Dermis blood vessel endothelial cell (primary cell): ENCODE measurements at places on chromosomes 6 and 20.

GRCh38 chr6:35469751-35470662 is 1.8 kb downstream of the RPL10A start:
- peak; percentile 25 for DNase-seq

DNA sequence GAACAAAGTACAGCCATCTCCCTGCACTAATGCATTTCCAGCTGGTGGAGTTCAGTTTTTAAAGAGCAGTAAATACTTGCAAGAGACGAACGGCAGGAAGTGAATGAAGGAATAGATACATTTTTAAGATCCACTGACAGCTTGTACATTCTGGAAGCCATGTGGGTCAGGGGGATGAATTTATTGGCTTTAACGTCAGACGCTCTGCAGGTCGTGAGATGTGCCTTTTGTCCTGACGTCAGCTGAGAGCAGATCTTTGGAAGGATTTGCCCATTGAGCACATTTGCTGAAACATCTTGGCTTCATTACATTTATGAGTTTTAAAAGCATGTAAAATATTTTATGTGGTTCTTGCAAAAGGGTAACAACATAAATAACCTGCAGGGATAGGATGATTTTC is 29.5 kb upstream of the SALL4 start:
- DNase-seq = no peak

DNA sequence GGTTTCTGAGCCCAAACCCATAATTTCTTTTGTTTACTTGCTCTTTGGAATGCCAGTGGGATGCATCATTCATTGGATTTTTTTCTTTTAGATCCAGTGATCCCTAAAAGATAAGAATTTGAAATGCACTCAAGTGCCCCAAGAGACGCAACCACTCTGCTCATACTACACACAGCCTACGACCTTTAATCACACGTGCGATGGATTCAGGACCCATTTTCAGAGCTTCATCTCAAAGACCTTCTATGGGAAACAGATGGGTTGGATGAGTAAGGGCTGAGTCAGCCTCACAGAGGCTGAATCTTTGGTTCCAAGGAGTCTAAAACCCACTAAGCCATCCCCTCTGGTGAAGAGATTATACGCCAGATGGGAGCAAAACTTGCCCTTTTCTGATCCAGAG is 265.5 kb upstream of the EXOC2 start:
- no peak for DNase-seq

GRCh38 chr20:50996901-50997865 is 25.7 kb downstream of the KCNG1 start:
- DNase-seq = peak; percentile 36

GRCh38 chr20:8094415-8094818 is 37.6 kb upstream of the PLCB1 start:
- DNase-seq = peak; percentile 81

- no peak for DNase-seq
Measured at GRCh38 chr6:56961151-56961550, 6.2 kb downstream of the BEND6 start.

DNA sequence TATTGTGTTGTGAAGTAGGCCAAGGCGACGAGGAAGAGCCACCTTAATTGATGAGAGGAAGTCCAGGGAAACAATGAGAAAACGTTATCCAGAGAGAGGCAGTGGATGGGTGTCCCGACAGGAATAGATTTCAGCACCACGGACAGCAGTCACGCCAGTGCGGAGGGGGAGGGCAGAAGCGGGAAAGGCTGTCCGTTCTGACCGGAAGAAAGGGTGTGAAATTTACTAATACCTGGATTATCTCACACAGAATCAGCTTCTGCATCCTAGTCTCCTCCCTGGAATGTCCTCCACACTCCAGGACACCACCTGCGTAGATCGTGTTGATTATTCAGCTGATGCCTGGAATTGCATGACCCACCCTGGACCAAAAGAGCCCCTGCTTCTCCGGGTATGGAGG is 7.4 kb upstream of the BPIFA3 start:
- peak; percentile 77 for DNase-seq

- no peak for DNase-seq
Measured at GRCh38 chr6:155872961-155873360, 417.3 kb upstream of the NOX3 start.

DNA sequence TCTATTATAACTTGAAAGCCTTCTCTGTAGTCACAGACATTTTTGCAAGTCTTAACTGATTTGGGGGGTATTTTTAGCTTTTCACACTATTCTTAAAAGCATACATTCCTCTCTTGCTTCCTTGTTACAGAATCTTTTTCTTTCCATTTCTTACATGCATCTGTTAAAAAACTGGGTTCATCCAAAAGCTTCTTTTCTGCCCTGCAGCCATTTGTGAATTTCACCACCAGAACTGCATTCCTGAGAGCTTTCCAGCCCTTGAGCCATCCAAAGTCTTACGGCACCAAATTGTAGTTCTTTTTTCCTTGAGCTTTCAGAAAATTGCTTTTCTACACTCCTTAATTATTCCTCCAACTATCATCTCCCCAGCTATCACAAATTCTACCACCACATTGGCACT is 19.7 kb upstream of the GSTA4 start:
- no peak for DNase-seq

GRCh38 chr6:164200071-164200470 is 785.6 kb downstream of the QKI start:
- DNase-seq = peak; percentile 4

GRCh38 chr6:48429610-48430009 is 318.6 kb upstream of the PTCHD4 start:
- no peak for DNase-seq

DNA sequence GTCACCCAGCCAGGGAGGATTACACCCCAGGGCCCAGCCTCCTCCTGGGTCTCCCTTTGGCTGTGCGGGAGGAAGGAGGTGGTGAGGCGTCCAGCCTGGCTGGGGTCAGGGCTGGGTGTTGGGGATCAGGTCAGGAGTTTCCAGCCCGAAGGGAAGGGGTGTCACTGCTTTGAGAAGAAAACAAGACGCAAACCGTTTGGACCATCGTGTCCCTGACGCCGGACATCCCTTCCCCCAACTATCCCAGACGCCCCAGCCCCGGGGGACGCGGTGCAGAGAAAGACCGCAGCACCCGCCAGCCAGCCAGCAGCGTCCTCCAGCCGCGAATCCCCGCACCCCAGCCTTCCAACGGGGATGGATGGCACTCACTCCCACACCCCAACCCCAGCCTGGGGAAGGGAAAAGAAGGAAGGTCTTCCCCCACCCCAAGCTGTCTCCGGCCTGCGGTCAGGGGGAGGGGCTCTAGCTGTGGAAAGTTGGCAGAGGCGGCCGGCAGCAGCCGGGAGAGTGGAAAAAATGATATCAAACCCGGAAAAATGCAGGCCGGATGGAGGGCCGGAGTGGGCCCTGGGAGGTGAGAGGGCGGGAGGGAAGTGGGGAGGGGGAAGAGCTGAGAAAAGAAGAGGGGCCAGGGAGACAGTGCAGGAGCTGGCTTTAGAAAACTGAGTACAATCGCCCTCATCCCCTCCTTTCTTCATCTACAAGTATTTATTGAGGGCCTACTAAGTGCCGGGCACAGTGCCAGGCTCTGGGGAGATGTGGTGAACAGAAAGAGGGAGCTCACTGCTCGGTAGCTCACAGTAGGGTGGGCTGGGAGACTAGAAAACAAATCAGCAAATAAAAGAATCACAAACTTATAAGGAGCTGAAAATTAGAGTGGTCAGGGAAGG is 10.6 kb downstream of the REM1 start:
- peak; percentile 70 for DNase-seq

DNA sequence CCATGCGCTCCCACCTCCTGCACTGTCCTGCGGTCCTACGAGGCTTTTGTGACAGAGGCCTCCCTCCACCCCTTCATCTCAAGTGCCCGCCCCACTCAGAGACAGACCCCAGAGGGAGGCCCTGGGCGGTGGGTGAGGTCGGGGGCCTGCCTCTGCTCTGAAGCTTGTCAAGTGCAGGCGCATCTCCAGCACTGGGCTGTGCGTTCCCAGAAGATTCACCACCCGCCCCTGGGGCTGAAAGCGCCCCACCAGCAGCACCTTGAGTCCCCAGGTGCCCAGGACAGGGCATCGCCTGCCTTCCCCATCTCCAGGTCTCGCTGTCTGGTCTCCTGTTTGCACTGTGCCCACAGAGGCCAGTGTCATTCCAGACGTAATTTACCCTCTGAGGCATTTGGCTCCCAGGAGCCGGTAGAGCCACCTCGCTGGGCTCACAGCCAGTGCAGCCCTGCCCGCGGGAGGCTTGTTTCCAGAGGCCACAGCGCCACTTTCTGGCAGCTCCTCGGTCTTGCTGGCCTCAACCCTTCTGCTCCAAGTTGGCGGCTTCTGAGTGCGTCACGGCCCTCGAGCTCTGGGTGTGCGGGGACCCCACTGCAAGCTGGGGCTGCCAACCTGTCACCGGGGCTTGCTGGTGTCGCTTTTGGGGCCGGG is 191.1 kb downstream of the TAF4 start:
- DNase-seq = peak; percentile 35

DNA sequence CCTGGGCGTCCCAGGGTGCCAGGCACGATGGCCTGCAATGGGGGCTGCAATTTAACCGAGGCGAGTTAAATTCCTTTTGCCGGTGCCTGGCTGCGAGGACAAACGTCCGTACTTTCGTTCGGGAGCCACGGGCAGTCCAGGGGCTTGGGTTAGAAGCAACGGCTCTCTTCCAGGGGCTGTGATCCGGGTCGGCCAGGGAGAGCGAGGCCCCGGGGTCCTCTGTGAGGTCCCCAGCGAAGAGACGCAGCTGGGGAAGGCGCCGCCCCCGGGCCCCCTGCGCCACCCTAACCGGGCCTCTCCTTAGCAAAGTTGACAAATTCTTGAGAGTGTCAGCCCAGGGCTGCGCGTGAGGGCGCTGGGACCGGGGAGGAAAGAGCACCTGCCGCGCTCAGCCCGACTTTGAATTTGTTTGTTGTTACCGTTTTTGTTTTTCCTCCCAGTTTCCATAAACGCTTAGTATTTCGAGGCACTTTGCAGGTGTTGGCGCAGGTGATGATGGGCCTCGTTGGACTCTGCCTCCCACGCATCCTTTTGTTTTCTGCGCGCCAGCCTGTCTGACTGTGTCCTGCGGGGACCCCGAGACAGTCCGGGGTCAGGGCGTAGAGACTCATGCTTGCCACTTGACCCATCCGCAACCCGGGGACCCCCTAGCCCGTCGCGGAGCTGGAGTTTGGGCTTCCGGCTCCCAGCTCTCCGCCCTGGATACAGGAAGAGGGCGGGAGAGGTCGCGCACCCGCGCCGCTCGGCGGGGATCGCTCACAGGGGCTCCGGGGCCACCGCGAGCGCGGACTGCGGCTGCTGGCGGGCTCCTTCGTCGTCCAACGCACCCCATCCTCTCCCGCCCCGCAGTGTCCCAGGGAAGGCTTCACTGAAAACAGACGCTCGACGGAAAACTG is 5.8 kb downstream of the OLIG3 start:
- no peak for DNase-seq

GRCh38 chr20:6877633-6878032 is 110.1 kb downstream of the BMP2 start:
- DNase-seq = no peak

DNA sequence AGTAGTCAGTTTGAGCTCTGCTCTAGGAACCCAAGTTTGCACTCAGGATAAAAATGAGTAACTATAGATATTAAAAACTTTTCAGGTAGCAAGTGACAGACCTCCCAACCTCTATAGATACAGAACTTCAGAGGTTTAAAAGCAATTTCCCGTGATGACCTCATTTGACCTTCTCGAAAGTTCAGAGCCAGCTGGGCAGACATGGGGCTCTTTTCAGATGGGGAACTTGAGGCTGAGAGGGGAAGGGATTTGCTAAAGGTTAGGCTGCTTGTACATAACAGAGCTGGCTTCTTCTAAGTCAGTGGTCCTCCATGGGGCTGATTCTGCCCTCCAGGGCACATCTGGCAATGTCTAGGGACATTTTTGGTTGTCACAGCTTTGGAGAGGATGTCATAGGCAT is 58.8 kb upstream of the ZNF831 start:
- DNase-seq = no peak

- peak; percentile 37 for DNase-seq
Measured at GRCh38 chr20:34948030-34948429, 7.6 kb downstream of the GSS start.

GRCh38 chr6:51200676-51201075 is 382.0 kb downstream of the TFAP2B start:
- DNase-seq = no peak

DNA sequence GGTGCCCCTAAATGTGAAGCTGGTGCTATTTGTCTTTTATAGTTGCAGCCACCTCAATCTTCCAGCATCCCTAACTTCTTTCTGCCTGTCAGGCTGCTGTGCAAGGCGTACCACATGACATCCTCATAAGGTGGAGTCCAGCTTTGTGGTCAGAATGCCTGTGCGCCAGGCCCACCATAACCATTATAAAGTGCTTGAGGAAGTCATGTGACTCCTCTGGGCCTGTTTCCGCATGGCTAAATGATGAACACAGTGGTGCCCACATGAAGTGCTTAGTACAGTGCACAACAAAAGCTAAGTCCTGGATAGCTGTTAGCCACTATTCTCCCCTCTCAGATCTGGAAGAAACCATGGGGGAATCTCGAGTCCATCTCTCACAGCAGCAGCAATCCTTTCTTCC is 75.6 kb downstream of the INSM1 start:
- DNase-seq = no peak

GRCh38 chr6:104640150-104640700 is 219.5 kb downstream of the HACE1 start:
- peak; percentile 14 for DNase-seq

- no peak for DNase-seq
Measured at GRCh38 chr6:50187351-50187921, 137.7 kb upstream of the DEFB112 start.

DNA sequence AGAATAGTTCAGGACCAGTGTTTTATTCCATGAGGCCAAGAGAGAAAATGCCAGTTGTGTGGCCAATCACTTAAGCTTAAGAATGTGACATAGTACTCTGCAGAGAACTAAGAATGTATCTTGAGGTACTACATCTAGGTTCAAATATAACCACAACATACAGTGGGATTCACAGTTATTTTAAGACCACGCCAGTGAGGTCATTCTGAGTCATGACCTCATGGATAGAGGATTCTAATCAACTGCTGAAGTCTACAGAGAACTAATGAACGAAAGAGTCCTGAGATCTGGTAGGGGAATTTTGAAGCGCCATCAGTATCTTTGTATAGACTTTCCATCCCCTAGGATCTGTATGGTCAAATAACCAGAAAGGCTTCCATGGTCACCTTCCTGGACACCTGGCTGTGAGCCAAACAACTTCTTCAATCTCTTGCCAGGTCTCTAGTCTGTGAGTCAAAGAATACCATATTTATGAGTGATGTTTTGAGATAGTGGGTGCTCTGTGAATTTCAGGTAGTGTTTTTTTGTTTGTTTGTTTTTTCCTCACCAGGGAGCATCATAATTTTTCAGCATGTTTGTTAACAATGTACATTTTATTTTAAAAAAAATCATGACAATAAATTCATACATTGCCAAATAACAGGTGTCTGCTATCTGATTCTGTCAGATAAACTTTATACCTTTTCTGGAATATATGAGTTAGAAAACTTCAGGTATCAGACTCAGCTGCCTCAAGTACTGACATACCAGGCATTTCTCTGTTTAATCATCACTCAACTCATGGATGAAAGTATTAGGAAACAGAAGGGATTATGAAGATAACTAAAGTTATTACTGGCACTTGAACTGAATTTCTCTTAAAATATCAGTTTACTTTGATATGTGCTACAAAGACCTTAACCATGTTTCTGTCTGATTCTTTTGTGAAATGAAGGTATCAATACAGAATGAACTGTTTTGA is 217.9 kb downstream of the PLCB4 start:
- no peak for DNase-seq

- DNase-seq = no peak
Measured at GRCh38 chr20:43840382-43841070, 74.1 kb upstream of the TOX2 start.

- peak; percentile 29 for DNase-seq
Measured at GRCh38 chr20:9093218-9093957, 24.5 kb downstream of the PLCB4 start.
